ENCODE measurements at places on chromosomes 5 and 9.

- DNase-seq, result no peak
Measured at GRCh38 chr9:107606149-107606790, 116.7 kb upstream of the KLF4 start.

DNA sequence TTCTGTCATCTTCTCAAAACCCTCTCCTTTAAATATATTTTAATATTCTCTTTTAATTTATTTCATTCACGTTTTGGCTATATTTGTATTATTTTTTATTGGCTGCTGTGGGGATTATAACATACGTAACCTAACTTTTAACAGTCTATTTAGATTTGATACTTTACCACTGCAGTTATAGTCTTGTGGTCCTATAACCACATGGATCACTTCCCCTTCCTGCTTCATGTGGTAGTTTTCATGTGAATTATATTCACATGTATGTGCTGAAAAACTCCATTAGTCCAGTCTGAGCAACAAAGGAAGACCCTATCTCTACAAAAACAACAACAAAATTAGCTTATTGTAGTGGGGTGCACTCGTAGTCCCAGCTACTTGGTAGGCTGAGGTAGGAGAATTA, 34.3 kb downstream of the CENPP start:
- DNase-seq, result no peak

GRCh38 chr5:112136773-112137172, 282.3 kb downstream of the EPB41L4A start:
- no peak for DNase-seq

GRCh38 chr9:134802216-134802795, 78.3 kb upstream of the FCN2 start:
- no peak for DNase-seq

DNA sequence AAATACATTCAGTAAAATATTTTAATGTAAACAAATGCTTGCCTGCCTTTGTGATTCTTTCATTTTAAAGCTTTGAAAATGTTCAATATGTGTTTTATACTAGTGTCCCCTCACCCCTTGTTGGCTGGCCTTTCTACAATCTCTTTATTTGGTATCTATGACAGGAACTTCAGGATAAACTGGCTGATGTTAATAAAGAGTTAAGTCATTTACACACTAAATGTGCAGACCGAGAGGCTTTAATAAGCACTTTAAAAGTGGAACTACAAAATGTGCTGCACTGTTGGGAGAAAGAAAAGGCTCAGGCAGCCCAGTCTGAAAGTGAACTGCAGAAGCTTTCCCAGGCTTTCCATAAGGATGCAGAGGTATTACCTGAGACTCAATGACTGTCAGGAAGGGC, 171.8 kb downstream of the CCDC171 start:
- DNase-seq, result no peak

GRCh38 chr9:106859957-106860720, 2.8 kb upstream of the ZNF462 start:
- DNase-seq, result no peak

DNA sequence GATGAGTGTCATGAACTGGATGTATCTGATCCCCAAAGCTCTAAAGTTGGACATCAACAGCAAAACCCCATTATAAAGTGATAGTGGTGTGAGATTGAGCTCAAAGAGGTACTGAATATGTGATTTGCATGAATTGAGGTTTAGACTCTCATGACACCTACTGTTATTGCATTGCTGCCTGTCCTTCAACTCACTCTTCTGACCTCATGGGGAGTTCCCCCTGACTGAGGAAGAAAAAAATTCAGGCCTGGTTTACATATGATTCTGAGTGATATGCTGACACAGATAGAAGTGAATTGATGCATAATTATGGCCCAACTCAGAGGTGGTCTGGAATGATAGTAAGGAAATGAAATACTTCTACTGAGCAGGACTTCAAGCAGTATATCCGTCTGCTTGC, 76.2 kb upstream of the CHD1 start:
- DNase-seq, result no peak

- no peak for DNase-seq
Measured at GRCh38 chr5:151075698-151076331, 5.0 kb downstream of the TNIP1 start.

DNA sequence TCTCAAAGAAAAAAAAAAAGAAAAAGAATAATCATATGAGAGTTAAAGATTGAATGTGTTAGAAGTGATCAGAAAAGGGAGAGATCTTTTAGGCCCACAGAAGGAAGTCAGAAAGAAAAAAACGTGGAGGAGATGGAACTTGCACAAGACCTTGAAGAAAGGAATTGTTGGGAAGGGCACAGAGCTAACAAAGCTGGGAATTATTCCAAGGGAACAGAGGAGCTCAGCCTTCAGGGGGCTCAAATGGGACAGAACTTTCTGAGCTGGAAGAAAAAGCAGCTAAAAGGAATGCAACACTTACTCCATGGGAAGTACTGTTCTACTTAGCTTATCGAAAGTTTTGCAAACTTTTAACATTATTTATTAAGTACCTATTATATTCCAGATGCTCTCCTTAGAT, 153.4 kb upstream of the ADRA1B start:
- no peak for DNase-seq

Measured in stimulated activated CD8-positive, alpha-beta memory T cell treated with anti-CD3 and anti-CD28 coated beads, Interleukin-4, amount 100 ng/mL, for 4 hours (primary cell).